ENCODE measurements at places on chromosomes 5 and 9.

DNA sequence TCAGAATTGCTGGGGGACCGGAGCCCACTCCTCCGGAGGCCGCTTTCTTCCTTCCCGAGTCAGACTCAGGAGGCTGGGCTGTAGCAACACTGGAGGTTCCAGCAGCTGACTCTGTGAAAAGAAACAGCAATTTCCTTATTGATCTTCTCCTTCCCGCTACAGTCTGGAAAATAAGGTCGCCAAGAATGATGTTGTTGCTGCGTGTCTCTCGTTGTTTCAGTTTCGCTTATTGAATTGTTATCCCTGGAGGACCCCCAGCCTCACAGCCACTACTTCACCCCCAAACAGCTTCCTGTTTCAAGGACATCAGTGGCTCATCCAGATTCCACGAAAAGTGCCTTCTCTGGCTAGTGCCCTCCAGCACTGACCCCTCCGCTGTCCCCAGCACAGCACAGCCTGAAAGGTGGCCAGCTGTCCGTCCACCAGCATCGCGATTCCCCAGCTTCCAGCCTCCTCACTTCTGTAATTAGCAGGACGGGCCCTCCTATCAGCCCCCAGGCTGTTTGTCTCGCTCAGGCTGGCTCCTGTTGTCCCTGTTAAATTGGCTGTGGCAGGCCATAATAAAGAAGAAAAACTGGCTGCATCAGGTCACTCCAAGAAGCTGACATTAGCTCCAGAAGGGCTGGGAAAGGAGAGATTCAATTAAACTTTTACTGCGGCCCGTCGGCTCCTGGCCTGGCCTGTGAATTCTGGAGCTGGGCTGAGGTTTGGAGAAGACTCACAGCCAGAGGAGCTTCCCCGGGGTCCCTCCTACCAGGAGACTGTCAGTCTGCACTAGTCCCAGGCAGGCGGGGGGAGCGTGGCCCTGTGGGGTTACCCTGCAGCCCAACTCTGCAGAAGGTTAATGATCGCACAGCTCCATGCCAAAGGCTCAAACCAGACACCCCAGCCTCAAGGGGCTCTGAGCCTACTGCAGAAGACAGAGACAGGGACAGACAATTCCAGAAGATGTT lies 40.5 kb downstream of the OLFM1 start:
- DNase-seq, result no peak

DNA sequence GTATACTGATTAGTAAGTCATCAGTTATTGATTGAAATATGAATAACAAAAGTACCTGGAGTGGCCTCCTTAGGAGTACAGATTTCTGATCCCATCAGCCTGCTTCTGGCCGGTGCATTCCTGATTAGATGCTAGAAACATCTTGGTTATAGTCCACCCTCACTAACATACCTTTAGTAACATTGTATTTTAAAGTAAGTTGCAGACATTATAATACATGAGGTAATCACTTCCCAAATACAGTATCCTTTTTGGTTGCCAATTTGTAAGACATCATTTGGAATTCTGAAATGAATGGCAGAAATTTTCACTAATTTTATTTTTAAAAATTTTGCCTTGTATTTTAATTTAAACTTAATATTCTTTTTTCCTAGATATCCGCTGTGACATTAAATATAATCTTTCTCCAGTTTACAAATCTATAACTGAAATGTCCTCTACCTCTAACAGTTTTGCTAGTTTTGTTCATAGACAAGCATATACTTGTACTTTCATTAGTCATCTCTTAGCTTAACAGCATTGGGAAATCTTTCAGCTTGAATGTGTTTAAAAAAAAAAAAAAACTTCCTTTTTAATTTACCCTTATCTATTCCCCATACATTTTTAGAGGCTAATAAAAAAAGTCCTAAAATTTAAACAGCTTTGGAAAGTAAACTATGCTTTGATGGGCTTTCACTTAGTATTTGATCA lies 178.9 kb downstream of the XRCC4 start:
- no peak for DNase-seq

DNA sequence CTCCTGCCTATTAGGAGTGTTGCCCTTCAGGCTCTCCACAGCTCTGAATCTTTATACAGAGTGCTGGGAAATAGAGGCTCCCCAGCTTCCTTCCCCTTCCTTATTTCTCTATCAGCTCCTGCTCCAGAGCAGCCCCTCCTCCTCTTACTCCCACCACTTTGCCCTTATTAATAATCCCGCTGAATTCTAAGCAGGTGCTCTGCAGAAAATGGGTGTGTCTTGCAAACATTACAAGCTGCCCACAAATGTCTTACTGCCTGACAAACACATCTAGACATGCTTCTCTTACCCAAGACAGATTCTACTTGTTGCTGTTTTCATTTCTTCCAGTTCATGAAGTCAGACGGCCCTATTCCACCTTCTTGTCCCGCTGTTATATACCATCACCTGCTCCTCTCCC lies 6.4 kb downstream of the PHF24 start:
- no peak for DNase-seq

GRCh38 chr5:72063219-72063819 lies 44.0 kb upstream of the MAP1B start:
- DNase-seq, result peak; percentile 48

Data from erythroblast (primary cell).